ENCODE measurements at places on chromosomes 5 and 9.
A peak's percentile ranks its signal among the peaks of the same experiment; 100 is the strongest.

DNA sequence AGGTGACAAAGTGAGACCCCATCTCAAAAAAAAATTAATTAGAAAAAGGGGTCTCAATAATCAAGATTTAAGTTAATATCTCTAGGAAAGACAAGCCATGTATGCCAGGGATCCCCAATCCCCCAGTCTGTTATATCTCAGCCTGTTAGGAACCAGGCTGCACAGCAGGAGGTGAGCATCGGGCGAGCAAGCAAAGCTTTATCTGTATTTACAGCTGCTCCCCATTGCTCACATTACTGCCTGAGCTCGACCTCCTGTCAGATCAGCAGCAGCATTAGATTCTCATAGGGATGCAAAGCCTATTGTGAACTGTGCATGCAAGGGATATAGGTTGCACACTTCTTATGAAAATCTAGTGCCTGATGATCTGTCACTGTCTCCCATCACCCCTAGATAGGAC, 116.8 kb downstream of the TARS1 start:
- DNase-seq = no peak

GRCh38 chr5:141519605-141520565, 31.0 kb downstream of the PCDHGC5 start:
- no peak for DNase-seq

DNA sequence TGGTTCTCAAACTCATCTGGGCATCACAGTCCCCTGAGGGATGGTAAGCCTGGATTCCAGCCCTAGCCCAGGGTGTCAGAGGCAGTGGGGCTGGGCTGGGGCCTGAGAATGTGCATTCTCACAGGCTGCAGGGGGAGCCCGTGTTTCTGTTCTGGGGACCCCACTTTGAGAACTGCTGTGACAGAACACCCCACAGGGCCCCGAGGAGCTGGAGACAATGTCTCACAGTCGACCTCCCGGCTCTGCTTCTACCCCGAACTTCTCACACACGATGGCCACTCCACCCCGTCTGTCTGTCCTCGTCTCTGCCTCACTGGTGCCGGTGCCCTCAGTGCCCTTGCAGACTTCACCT, 130.0 kb downstream of the CACNA1B start:
- peak; percentile 21 for DNase-seq

DNA sequence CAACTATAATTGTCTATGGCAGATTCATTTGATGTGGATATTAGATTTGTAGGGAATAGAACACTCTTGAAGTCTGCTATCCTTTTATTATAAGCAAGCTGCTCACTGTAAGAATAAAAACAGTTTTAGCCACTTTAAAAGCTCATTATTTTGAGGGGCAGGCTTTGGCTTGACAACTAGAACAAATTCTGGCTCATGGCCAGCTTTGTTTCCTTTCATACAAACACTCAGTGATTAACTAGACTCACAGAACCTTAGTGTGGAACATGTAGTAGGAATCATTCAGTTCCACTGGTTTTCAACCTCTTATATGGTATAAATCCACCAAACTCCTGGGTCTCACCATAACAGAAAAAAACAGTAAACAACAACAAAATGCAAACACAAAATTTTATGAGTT, 27.4 kb upstream of the CEP120 start:
- DNase-seq = no peak

GRCh38 chr5:53038196-53038847, 49.2 kb downstream of the ITGA2 start:
- no peak for DNase-seq

GRCh38 chr9:124040186-124040931, 28.8 kb downstream of the LHX2 start:
- DNase-seq = no peak

GRCh38 chr9:127186806-127187205, 64.4 kb upstream of the ANGPTL2 start:
- no peak for DNase-seq

DNA sequence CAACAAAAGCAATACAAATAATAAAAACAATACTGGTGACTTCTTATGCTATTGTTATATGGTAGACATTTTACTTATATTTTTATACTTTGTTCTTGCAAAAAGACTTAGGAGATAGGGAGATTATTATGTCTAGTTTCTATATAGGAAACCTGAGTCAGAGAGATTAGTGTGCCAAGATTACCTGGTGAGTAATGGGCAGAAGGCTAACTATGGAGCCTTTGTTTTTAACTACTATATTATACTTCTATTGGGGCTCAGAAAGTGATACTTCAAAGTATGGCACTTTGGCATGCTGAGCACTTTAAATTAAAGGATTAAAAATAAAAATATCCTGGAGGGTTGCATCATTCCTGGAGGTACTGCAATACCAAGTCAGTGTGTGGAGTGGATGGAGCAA, 117.5 kb upstream of the CLINT1 start:
- no peak for DNase-seq

- peak; percentile 6 for DNase-seq
Measured at GRCh38 chr9:125889476-125890419, 142.6 kb downstream of the PBX3 start.

- no peak for DNase-seq
Measured at GRCh38 chr9:134236001-134236421, 71.6 kb upstream of the RNU6ATAC start.

DNA sequence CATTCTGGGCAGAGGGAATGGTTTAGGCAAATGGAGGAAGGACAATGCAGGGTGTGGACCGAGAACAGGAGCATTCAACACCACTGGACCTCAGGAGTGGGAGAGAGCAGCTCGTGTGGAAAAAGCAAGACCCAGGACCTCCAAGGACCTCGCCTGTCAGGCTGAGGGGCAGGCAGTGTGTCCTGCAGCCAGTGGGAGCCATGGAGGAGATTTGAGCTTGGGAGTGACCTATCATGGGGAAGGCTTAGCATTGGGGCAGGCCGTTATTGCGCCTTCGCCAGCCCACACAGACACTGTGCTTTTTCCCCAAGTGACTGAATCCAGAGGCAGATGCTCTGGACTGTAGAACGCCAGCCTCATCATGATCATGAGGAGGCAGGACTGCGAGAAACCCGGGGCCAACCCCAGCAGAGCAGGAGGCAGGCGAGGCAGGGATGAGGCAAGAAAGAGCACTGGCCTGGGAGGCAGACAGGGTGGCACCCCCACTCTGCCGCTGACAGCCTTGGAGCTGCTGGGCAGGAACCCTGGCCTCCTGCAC, 3.3 kb downstream of the CDHR2 start:
- no peak for DNase-seq

DNA sequence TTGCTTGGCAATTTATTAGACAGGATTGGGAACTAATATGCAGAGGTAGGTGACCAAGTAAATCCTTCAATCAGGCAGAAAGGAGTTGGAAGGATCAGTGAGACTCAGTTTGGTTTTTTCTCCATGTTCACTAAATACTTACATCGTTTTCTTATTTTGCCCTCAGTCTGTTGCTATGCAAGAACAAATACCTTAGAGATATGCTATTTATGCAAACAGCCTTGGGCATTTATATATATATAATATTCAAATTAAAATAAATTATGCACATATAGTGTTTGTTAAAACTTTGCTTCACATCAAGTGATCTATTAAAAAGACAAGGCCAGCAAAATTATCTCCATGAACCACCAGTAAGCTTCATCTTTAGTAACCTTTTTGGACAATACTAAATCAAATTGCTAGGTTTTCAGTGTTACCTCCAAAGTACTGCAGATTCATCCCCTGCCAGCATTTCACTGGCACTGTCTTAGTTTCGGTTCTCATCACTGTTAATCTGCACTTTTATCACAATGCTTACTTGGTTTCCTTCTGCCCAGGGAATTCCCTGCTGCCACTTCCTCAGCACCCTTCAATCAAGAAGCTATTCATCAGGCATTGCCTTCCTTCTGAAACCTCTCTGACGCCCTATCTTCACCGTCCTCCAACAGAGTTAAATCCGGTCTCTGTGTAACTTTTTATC, 26.0 kb upstream of the LIFR start:
- DNase-seq = no peak

DNA sequence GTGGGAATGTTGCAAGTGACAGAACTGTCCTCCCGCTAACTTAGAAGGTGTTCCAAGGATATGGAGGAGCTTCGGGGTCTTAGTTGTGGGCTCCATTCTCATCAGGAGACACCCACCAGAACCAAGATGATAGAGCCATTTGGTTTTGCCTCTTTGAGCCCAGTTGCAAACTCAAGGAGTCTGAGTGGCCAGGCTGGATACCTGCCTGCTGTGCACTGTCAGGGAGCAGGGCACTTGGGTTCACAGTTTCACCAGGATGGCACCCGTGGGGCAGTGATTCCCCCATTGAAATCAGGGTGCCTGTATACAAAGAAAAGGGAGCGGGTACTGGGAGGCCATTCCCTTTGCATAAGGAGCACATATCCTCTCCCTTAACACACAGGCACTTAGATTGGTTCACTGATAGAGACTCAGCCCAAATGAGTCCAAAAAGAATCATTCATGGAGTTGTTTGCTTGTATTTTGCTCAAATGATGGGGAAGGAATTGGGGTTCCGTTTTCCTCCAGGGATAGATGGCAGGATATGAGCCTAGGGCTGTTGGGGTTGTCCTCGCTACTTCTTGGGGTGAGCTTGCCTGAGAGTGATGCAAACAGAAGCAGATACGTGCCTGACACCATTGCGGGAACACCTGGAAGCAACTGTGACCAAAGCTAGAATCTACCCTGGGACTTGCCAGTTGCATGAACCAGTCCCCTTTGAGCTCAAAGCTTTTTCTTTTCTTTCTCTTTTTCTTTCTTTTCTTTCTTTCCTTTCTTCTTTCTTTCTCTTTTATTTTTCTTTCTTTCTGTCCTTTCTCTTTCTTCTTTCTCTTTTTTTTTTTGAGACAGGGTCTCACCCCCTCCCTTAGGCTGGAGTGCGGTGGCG, 1.3 kb upstream of the PRR7 start:
- DNase-seq = no peak

DNA sequence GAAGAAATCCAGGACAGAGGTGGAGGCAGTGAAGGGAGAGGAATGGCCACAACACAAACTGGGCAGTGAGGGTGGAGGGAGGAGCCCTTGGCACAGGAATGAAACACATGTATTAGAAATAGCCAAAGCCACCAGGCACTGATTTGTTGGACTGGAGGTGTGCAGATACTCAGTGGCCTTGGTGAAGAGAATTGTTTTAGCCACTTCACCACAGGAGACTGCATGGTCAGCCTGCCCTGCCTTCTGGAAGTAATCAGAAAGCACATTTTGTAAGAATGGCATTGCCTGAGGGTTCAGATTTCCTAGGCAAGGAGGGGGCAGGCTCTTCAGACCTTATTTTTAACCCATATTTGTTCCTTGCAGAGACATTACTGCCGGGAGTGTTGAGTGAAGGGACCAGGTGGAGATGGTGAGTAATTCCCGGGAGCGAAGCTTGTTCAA, 2.2 kb downstream of the SGCD start:
- no peak for DNase-seq

DNA sequence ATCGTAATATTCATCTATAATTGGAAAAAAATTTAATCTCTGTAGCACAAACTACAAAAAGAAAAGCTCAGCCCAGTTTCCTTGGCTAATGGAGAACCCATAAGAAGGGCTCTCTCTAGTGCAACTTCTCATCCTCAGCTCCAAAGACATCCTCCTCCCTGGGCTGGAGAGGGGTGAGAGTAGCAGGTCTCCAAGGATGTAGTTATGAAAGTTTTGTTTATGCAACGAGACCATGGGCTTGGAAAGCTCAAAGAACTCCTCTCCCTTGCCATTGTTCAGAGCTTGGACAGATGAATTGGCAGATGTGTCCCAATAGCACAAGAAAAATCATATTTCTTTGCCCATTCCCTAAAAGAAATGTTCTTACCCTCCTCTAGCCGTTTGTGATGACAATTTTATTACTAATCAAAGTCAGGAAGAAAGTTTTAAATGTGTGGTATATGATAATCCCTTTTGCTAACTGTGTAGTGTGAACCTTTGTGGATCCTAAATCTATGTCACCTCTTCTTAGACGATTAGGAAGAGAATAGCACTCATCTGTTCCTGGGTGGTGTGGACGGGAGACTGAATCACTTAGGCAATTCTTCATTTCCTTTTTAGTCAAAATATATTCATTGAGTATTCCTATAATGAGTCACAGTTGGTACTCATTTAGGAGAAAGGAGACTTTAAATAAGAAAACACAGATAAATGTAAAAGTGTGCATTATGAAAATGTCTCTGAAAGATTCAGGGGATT, 52.2 kb downstream of the GARNL3 start:
- no peak for DNase-seq

- DNase-seq = no peak
Measured at GRCh38 chr5:153358315-153358976, 132.0 kb upstream of the GRIA1 start.

DNA sequence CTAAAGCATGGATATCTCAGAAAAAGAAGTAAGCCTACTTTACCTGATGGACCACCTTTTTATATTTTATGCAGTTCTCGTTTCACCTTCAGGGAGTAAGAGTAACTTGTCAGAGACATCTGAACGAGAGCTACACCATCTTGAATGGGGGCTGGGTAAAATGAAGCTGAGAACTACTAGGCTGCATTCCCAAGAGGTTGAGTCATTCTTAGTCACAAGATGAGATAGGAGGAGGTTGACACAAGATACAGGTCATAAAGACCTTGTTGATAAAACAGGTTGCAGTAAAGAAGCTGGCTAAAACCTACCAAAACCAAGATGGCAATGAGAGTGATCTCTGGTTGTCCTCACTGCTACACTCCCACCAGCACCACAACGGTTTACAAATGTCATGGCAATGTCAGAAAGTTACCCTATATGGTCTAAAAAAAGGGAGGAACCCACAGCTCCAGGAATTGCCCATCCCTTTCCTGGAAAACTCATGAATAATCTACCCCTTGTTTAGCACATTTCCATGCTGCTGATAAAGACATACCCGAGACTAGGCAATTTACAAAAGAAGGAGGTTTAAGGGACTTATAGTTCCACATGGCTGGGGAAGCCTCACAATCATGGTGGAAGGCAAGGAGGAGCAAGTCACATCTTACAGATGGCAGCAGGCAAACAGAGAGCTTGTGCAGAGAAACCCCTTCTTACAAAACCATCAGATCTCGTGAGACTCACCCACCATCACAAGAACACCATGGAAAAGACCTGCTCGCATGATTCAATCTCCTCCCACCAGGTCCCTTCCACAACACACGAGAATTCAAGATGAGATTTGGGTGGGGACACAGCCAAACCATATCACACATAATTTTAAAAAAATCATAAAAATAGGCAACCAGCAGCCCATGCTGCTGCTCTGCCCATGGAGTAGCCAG, 62.5 kb downstream of the GIN1 start:
- DNase-seq = no peak

DNA sequence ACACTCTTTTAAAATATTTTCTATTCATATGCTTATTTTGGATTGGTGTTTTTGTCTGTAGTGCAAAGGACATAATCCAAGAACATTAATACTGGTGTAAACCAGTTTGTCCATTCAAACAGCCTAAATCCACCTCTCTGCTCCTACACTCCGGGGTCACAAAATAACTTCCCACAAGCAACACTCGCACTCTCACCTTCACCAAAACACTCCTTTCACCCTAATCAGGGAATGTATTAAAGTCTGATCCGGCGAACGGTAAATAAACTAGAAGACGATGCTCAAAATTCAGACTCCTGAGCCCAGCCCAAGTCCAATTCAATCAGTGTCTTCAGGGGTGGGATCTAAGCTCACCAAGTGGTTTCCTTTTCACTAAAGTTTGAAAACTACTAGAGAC, 649 bp downstream of the AP3B1 start:
- DNase-seq = no peak

Measured in CD4-positive, alpha-beta T cell (primary cell).